ENCODE measurements at places on chromosomes 7 and 10. TPM values are rescaled to one million over a fixed set of nuclear protein-coding genes. Genes with fewer than 3 reads are reported as not detected.

The PLXNA4 gene
- 17.6 TPM for total RNA-seq

The SLC26A5 gene
- not detected for total RNA-seq

The ERVW-1 gene
- not detected for total RNA-seq

The TBATA gene
- not detected for total RNA-seq

The MICALL2 gene
- total RNA-seq: 9.0 TPM

The CDC14C gene
- not detected for total RNA-seq

The C10orf105 gene
- total RNA-seq: 0.05 TPM

The ENO4 gene
- not detected for total RNA-seq

The GIMAP2 gene
- total RNA-seq: 6.2 TPM

The MYO1G gene
- total RNA-seq: 1.9 TPM

The OGDHL gene
- 1.9 TPM for total RNA-seq

The SLC16A12 gene
- 1.1 TPM for total RNA-seq

The GALNT17 gene
- 78.1 TPM for total RNA-seq

The PNLIPRP1 gene
- total RNA-seq: not detected

The PNLIPRP3 gene
- not detected for total RNA-seq

The KLF14 gene
- 0.08 TPM for total RNA-seq

The SFR1 gene
- 5.7 TPM for total RNA-seq

The MACROH2A2 gene
- total RNA-seq: 14.8 TPM

The TRPV5 gene
- not detected for total RNA-seq

The MRC1 gene
- total RNA-seq: 38.3 TPM

The IDI2 gene
- 0.30 TPM for total RNA-seq

The FBXL13 gene
- total RNA-seq: 0.24 TPM

The PALD1 gene
- total RNA-seq: 5.1 TPM

The SNX13 gene
- total RNA-seq: 46.7 TPM

The CABCOCO1 gene
- total RNA-seq: not detected

The ZNF804B gene
- total RNA-seq: not detected

The SCIN gene
- total RNA-seq: 0.08 TPM

The ATRNL1 gene
- total RNA-seq: 0.41 TPM

The MPP7 gene
- 13.1 TPM for total RNA-seq

The NACAD gene
- 6.0 TPM for total RNA-seq

The CLCN1 gene
- total RNA-seq: not detected

The AGBL3 gene
- total RNA-seq: 2.2 TPM

The CD36 gene
- 1,230 TPM for total RNA-seq

The SH2D4B gene
- not detected for total RNA-seq

The HOXA1 gene
- total RNA-seq: not detected

The GNAT3 gene
- total RNA-seq: not detected

The OR13A1 gene
- not detected for total RNA-seq
